Pons (tissue), 1 donor: ENCODE measurements at places on chromosomes 5 and 9.

DNA sequence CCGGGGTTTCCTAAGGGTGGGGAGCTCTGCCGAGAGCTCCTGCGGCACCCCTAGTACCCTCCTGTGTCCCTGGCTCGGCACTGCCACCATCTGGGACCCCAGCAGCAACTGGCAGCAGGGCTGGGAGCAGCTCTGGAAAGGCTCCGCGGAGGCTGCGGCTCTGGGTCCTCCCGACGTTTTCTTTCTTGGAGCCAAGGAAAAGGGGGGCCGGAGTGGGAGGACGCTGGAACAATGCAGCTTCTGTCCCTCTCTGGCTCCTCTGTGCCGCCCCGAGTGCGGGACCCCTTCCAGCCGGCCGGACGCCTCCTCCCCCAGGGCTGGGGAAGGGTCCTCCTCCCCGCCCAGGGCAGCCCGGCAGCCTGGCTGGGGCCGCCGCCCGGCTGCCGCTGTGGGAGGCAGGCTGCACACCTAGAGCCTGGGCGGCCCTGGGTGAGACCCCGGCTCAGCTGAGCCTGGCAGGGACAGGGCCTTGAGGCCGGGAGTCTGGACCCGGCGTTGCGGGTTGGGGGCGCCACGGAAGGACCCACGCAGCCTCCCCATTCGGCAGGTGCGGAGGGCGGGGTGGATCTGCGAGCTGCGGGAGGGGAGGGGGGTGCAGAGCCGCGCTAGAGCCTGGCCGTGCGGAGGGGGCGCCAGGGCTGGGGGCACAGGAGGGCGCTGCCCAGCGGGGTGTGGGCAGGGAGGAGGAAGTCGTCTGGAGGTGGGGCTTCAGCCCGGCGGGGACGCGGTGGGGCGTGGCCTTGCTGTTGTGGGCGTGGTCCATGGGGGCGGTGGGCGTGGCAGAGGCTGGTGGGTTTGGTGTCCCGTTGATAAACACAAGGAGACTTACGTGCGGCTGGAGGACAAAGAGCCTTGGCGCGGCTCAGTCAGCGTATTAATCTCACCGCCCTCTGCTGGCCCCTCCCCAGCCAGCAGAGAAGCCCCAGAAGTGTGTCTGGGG, 15.1 kb downstream of the GPSM1 start:
- DNase-seq, result peak; percentile 76

DNA sequence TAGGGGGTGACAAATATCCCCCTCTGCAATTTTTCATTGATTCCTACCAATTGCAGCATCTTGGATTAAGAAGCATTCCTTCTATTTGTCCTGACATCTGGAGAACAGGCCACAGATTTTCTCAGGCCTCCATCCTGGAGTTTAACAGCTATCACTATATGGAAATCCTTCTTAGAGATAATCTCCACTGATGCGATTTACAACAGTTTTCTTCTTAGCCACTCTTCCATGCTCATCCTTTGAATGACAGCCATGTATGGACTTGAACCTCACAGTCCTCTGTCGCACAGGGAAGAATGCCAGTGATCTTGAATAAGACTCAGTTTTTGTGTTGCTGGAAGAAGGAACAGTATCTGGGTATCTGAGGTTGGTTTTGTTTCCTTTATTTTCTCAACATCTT, 73.2 kb downstream of the PGM5 start:
- no peak for DNase-seq

DNA sequence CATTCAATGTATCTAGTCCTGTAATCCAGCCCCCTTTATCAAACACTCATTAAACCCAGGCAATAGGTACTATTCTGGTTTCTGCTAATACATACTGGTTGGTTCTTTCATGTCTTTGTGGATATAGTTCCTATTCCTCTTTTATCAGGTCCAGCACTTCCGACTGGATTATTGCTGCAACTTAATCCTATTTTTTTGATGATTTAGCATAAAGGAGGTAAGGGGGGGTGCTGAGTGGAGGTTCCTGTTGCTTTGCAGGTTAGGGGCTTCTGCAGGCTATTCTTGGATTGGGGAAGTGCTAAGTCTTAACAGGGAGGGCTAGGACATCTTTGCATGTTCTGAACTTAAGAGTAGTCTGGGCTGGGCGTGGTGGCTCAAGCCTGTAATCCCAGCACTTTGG, 377.7 kb downstream of the FGF10 start:
- DNase-seq, result no peak

GRCh38 chr9:96649620-96650324, 5.3 kb downstream of the PRXL2C start:
- DNase-seq, result no peak

- no peak for DNase-seq
Measured at GRCh38 chr5:178347956-178348355, 115.4 kb upstream of the PHYKPL start.
